ENCODE measurements at places on chromosomes 13 and 19.

DNA sequence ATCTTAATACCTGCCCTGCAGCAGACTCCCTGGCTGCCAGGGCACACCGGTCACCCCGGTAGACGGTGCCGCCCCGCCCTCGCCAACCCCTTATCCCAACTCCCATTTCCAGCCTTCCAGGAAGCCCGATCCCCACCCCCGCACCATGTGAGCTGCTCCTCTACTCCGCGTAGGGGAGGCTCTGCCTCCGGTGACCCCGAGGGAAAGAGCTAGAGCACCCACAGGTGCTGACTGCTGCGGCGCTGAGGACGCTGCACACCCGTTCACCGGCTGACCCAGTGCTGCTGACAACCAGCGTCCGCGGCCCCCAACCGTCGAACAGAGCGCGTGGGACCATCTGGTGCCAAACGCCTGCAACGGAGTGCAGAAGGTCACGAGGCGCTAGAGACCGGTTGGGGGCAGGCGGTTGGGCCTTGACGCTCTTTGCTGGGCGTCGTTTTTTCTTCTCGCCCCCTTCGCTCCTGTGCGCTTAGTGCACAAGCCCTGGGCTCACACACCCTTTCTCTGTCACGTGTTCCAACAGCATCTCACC lies 59.6 kb upstream of the ZNF599 start:
- no peak for DNase-seq

GRCh38 chr13:80787604-80788003 lies 446.7 kb upstream of the SPRY2 start:
- no peak for DNase-seq

GRCh38 chr19:38304352-38304865 lies 358 bp downstream of the C19orf33 start:
- no peak for DNase-seq

DNA sequence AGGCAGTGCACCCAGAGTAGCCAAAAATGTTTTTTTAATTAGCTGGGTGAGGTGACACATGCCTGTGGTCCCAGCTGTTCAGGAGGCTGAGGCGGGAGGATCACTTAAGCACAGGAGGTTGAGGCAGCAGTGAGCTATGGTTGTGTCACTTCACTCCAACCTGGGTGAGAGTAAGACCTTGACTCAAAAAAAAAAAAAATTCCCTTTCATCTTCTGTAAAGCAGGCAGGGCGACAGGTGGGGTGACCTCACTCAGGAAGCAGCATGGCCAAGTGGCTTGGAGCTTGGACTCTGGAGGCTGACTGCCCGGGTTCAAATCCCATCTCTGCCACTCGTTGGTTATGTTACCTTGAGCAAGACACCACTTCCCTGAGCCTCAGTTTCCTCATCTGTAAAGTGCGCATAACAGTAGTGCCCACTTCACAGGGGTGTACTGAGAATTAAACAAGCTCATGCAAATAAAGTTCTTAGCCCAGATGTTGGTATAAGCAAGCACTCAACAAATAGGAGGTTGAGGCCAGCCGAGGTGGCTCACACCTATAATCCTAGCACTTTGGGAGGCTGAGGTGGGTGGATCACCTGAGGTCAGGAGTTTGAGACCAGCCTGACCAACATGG lies 48.3 kb downstream of the MAP4K1 start:
- no peak for DNase-seq

- no peak for DNase-seq
These were observed 56.2 kb downstream of the GPC5 start for GRCh38 chr13:91454666-91455065.

GRCh38 chr13:112995395-112996191 lies 26.6 kb downstream of the MCF2L start:
- DNase-seq = no peak

- peak; percentile 33 for DNase-seq
These were observed 185.4 kb downstream of the KDM4B start for GRCh38 chr19:5154129-5154798.

- DNase-seq = no peak
These were observed 360.0 kb upstream of the SLITRK5 start for GRCh38 chr13:87311165-87311564.

- DNase-seq = no peak
These were observed 12.7 kb upstream of the TNFSF14 start for GRCh38 chr19:6682607-6683128.

Measured in fibroblast of skin of scalp (primary cell).